ENCODE measurements at places on chromosomes 3 and 15.
A peak's percentile ranks its signal among the peaks of the same experiment; 100 is the strongest.

- peak; percentile 69 for DNase-seq
Measured at GRCh38 chr15:55289011-55289745, 435 bp downstream of the RAB27A start.

DNA sequence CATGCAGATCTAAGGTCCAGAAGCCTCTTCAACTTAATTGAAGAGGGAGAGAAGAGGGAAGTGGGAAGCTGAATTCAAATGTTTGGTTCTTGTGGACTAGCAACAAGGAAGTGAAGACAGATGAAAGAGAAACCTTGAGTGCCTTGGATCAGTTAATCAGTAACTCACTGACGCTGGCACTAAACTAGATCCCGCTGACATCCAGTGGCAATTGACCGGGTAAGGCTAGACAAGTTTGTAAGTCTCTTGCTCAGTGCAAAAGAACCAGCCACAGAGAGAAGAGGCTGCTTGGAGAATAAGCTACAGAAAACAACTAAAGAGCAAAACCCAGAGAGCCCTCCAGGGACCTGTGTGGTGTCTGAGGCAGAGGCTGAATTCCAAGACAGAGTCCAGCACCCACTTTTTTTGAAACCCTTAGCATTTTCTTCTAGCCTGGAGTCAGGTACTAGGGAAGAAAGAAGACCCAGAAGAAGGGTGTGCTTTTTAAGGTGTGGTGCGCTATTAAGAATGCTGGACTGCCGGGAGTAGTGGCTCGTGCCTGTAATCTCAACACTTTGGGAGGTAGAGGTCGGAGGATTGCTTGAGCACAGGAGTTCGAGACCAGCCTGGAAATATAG lies 6.9 kb downstream of the PLCH1 start:
- DNase-seq, result no peak

DNA sequence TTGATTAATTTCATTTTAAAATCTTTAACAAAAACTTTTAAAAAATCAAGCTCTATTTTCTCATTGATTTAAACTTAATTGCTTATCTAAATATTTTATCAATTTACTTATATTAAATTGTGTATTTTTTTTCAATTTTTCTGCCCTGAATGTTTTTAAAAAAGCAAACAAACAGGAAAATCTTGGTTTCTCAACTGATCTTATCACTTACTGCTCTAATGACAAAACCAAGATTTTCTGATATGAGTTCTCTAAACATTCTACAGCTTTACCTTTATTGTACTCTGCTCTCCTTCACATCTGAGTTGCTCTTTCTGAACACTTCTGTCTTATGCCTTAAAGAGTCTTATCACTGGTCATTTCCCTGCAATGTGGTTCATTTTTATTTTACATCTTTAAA lies 587.8 kb upstream of the BCHE start:
- DNase-seq, result no peak

GRCh38 chr15:35145336-35145735 lies 60.2 kb upstream of the NANOGP8 start:
- no peak for DNase-seq

DNA sequence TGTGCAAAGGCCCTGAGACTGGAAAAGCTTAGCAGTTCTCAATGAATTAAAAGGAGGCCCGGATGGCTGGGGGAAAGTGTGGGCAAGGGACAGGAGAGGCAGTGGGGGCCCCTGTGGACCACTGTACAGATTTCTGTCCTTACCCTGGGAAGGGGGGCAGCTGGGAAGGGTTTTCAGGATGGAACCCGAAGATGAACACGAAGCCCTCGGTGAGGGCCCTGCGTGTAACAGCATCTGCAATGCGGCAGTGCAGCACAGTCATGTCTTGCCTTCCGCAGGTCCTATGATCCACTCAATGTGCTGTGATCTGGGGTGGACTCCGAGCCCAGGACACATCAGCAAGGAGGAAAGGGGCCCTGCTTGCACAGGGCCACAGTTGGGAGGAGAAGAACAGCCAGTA lies 7.9 kb upstream of the ATP2B2 start:
- no peak for DNase-seq

DNA sequence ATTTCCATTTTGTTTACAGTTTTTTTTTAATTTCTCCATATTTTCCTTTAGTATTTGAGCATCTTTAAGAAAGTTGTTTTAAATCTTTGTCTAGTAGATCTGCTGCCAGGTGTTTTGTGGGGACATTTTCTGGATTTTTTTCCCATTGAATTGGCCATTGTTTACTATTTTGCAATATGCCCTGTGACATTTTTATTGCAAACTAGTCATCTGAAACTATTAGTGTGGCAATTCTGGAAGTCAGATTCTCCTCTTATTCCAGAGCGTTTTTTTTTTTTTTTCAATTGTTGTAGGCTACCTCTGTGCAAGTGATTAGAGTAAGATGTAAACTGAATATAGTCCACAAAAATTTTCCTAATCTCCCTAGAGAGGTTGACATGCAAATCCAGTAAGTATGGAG lies 334.2 kb downstream of the PYDC2 start:
- DNase-seq, result no peak

DNA sequence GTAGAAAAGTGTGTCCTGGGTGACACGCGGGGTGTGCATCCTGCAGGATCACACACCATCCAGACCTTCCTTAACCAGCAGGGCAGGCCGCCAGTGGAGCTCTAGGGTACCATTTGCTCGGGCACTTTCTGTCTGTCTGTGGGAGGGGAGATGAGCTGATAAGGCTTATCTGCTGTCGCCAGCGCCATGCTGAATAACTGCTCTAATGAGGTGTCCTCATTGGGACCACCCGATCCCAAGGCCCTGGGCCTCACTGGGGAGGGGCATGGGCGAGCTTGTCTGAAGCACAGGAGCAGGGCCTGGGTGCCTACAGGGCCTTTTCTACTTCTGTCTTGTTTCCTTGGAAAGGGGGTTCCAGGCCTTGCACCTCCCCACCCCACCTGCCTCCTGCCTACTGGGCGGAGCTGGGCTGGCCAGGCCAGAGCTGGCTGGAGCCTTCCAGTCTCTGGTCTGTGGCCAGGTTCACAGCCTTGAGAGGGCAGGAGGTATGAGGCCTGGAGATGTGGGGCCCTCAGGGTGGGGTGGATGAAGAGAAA lies 2.5 kb upstream of the GATA2 start:
- no peak for DNase-seq

All from activated CD4-positive, alpha-beta T cell treated with anti-CD3 and anti-CD28 coated beads for 36 hours (primary cell).